Putamen (tissue), 1 donor: ENCODE measurements at places on chromosomes 1 and 21.

- DNase-seq, result no peak
These were observed 26.4 kb upstream of the SELENON start for GRCh38 chr1:25773441-25774125.

- no peak for DNase-seq
These were observed 28.4 kb downstream of the AK2 start for GRCh38 chr1:33008051-33008914.

DNA sequence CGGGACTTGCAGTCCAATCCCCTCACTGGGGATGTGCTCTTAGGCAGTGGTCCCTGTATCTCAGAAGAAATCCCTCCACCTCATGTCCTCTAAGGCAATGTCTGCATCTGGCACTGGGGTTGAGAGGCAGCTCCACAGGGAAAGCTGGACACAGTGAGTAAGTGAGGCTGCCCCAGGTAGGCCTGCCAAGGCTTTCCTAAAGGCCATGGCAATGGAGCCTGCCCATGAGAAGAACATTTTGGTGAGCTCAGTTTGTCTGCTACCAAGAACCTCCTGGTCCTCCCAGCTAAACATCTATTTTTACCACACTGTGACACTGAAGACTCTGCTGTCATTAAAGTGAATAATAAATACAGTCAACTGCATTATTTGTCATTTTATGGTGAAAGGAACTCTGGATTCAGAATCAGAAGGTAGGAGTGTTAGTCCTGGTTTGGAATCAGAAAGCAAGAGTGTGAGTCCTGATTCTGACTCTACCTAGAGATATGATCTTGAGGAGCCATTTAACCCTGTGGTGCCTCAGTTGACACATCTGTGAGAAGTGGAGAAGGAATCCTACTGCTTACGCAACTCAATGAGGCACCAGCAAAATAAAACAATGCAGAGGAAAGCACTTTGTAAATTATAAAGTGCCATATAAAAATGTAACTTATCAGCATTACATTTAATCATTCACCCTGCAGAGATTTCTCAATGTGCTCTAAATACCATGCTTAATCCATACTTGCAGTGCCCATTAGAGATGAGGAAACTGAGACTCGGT lies 41.0 kb downstream of the TBX15 start:
- no peak for DNase-seq

DNA sequence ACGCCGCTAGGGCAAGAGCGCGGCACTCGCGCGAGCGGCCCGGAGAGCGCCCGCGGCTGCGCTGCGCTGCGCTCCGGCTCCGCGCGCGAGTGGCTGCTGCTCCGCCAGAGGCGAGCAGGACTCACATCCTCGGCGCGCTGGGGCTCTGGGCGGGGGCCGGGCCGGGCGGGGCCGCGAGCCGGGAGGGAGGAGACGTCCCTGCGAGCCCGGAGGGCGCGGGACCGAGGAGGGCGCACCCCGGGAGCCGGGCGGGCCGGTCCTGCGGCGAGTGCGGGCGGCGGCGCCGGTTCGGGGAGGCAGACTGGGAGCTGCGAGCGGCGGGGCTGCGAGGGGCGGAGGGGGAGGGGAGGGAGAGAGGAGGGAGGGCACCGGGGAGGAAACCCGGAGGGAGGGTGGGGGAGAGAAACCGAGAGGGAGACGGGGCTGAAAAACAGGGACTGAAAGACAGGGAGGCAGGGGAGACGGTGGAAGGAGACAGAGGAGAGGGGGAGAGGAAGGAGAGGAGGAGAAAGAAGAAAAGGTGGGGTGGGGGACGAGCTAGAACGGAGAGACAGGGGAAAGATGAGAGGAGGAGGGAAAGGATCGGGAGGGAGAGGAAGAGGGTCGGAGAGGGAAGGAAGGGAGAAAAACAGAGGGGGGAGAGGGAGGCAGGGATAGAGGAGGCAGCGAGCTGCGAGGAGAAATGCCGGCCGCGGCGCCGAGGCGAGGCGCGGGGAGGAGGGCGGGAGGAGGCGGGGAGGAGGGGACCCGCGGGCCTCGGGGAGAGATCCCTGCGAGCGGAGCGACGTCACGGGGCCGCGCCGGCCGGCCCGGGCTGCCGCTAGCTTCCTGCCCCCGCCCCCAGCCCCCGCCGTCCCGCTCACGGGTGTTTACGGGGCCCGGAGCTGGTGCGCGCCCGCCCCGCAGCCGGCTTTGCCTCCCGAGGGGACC lies at the start of gene CAMK2N1:
CAMK2N1 (minus strand) TSS at position 684 of the 930 bp plus-strand sequence. CDS start 831 bp downstream, outside the sequence.
- DNase-seq, result peak; percentile 91

GRCh38 chr1:222099746-222100145 lies 357.9 kb upstream of the DUSP10 start:
- peak; percentile 46 for DNase-seq

DNA sequence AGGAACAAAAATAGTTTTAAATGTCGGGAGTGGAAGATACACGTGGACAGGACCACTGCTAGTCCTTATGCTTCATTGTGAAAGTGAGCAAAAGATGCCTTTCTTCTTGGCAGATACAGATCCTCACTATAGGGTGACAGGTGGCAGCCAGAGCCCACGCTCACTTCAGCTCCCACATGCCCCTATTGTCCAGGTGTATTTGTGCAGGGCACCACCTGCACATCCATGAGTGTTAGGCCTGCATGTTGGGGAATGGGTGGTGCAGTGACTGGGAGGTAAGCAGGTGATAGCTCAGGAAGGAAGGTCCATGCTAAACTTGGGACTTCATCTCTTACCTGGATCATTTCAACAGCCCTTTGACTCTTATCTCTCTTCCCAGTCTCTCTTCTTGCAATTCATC lies 27.4 kb downstream of the SLC5A9 start:
- no peak for DNase-seq

DNA sequence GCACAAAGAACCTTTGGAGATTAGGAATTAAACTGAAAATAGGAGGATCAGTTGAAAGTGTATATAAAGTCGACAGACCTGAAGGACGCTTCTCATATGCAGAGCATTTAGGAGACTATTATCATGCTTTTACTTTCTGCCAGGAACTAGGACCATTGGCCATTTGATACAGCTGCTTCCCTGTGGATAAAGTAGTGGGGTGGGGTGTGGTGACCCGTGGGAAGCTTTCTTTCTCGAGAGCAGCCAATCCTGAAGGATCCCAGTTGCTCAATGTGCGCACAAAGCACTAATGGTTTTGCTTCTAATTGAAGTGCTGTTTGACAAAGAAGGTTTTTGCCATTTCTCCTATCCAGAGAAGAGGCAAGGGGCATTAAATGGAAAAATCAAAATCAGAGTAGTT lies 14.9 kb upstream of the CD55 start:
- no peak for DNase-seq

DNA sequence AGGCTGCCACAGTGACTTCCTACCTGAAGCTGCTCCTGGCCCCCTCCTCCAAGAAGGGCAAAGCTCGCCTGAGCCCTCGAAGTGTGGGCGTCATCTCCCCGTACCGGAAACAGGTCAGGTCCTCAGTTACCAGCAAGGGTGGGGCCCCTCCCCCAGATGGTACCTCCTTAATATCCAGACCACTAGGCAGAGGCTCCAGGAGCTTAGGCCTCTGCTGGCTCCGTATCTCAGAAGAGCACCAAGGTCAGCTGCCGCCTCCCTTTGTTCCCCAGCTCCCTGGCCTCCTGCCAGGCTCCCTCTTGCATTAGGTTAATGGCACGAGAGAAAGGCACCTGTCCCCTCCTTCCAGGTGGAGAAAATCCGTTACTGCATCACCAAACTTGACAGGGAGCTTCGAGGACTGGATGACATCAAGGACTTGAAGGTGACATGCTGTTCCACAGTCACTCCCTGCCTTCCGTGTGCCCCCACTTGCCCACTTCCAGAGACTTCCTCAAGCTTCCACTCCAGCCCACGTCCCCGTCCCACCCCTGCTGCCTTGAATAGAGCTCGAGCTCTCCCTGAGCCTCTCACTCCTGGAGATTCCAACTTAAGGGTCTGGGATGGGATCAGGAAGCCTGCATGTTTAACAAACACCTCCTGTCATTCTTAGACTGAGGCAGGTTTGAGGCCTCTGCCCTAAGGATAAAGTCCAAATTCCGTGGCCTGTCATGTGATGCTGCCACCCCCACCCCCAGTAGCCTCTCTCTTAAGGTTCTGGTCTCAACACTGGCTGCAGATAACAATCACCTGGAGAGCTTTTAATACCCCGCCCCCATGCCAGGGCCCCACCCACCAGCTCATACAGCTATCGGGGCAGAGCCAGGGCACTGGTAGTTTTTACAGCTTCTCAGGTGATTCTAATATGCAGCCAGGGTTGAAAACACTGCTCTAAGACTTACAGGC lies 8.3 kb downstream of the RHOC start:
- no peak for DNase-seq

- DNase-seq, result no peak
These were observed 48.9 kb downstream of the NFIA start for GRCh38 chr1:61131248-61131647.

DNA sequence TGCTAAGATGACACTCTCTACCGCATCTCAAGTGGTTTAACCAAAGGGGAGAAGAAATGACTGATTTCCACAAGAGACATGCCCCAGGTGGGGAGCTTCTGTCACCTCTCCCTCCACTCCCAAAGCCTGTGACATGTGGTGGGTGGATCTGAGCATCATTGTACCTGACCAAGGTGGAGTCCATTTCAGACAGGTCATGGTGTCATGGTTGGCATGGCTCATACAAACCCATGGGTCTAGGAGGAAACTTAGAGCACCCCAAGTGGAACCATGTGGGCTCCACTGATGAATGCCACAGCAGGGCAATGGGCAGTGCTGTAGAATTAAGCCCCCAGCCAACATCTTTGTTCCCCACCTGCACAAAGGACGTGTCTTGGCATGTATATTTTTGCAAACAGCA lies 131.5 kb upstream of the EDN2 start:
- no peak for DNase-seq

DNA sequence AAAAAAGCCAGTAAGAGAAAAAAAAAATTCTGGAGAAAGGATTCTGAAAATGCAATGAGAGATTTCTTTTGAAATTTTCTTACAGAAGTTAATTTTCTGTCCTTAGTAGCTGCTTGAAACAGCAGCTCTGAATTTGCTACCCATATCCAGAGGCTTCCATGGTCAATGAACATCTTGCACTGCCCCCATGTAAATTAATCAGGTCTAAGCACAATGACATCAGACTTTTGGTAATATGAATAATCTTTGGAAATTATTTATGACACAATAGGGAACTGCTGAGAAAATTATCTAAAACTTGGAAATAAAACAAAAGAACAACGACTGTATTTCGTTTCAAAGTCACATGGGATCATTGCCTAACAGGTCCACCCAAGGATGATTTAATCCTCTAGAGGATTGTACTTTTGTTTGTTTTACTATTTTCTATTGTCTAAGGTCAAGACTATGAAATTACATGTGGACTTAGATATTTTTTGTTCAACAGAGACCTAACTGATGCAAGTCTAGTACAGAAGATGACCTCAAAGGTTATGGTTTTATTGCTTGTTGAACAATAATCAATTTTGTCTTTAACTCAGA lies 312.1 kb downstream of the BACH1 start:
- no peak for DNase-seq

- no peak for DNase-seq
These were observed 50.8 kb upstream of the POU3F1 start for GRCh38 chr1:38097284-38097898.

DNA sequence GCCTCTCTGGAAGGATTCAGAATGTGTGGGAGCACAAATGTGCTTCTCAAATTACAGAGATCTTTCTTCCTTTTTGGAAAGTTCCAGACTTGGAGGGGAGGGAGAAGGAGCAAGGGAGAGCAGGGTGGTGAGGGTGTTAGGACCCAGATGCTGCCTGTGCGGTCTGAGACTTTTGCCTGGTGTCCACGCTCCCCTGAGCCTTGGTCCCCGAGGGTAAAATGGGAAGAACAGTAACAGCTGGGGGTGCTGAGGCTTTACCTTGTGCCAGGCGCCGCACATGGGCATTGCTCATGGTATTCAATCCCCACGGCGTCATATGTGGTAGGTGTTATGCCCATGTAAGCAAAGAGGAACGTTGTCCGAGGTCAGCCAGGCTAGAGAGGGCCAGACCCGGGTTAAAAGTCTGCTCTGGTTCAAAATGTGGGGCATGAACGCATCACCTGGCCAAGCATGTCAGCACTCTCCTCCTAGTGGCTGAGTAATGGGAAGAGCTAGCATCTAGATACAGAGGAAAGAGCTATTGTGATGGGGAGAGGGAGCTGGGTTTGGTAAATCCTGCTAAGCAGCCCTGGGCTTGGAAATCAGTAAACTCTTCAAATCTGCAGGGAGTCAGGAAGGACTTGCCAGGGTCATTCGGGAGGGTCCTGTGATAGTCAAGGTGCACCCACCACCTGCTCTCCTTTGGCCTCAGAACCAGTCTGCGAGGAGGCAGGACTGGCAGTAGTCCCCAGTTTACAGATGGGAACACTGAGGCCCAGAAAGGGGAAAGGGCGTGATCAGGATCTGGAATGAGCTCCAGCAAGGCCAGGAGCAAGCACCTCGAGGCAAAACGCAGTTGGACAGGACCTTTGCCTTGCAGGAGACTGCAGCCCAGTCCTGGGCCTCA lies 4.5 kb upstream of the RUNX3 start:
- DNase-seq, result no peak

DNA sequence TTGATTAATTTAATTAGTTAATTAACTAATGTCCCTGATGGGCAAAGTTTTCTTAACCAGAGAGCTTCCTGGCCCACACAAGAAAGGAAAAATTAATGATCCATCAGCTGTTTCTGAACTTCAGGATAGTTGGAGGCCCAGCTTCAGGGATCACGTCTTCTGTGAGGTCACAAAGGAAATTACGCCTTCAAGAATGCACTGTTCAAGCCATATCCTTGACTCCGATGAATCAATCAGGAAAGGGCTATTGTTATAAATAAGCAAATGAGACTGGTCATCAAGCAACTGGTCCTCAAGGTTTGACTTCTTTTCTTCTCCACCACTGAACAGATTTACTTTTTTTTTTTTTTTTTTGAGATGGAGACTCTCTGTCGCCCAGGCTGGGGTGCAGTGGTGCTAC lies 40.6 kb downstream of the TCP10L start:
- no peak for DNase-seq

GRCh38 chr1:87325982-87326738 lies 2.5 kb upstream of the LMO4 start:
- DNase-seq, result no peak

DNA sequence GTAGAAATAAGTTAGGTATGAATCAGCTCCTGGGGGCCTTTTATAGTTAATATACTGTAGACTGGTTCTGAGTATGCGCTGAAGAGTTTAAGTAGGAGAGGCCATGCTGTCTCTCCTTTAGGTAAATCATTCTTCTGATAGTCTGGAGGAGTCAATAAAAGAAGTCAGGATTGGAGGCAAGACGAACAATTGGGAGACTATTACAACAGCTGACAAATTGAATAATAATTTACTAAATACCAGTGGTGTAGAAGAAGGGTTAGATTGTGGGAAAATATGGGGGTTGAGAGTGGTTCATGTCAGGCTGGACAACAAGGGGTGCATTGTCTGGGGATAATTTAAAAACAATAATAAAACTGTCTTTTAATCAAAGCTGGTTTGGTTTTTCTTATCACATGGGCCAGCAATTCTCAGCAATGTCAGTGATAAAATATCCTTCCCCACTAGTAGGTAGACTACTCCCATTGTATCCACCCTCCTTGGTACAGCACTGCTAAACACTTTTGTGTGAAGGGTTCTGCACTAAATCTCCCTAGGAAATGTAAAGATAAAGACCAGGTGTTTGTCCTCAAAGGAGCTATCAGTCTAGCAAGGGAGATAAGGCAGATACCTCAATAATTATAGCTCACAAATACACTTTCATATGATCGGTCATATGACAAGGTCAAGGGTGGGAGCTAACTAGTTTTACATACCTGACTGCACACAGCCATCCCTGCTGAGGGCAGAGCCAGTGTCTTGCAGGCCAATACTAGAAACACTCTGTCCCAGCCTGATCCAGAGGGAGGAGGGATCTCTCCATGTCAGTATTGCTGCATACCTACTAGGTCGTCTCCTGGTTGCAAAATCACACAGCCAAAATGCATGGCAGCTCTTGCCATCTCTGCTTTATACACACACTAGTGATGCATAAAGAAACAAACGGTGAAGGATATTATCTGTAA lies 299.7 kb downstream of the VAV3 start:
- no peak for DNase-seq
